Stimulated activated CD8-positive, alpha-beta memory T cell treated with anti-CD3 and anti-CD28 coated beads, Interleukin-15, amount 100 ng/mL, for 48 hours (primary cell): ENCODE measurements at places on chromosomes 4 and X.

DNA sequence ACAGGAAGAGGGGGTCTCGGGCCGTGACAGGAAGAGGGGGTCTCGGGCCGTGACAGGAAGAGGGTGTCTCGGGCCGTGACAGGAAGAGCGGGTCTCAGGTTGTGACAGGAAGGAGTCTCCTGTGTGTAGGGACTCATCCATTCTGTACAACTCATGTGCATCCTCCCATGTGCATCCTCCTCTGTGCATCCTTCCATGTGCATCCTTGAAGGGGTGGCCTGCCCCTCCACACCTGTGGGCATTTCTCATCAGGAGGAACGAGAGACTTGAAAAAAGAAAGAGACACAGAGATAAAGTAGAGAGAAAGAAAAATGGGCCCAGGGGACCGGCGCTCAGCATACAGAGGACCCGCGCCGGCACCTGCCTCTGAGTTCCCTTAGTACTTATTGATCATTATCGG, 30.2 kb upstream of the PLCXD1 start:
- no peak for DNase-seq

DNA sequence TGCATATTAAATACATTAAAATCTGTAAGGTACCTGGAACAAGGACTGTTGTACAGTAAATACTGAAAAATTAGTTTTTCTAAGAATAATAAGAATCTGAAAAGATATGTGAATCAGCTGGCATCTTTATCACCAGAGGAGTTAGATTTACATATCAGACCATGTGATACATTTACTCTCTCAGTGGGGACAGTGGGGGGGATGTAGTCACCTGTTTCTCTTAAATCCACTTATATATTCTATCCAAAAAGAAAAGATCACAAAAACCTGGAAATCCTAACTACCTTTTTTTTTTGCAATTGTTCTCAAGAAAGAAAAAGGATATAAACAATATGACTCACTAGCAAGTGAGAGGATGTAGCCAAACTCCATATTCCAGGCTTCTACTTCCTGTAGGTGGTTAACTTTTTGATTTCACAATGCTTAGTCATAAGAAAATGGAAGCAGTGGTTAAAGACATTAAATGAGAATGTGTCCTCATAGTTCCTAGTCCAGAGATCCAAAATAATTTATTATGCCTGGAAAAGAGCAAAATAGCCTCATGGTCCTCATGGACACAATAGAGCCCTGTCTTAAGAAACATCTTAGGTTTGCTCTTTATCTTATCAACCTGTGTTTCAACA, 22.5 kb upstream of the MYOZ2 start:
- DNase-seq = no peak

DNA sequence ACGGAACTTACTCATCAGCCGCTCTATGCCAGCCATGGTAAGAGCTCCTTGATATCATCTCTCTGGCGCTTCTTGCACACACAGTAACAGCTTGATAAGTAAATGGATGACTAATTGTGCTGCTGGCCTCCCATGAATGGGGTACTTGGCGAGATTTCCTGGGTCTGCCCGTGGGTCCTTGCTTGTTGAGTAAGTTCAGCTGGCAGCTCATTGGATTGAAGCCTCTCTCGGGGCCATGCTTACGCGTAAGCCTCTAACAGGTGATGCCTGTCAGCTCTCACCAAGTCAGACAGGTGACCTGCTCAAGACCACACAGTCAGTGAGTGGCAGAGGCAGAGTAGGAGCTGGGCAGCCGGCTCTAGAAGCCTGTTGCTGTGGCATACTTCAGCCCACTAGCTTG, 7.7 kb downstream of the NSG1 start:
- DNase-seq = no peak

GRCh38 chrX:106791495-106791894, 11.0 kb upstream of the TBC1D8B start:
- DNase-seq = no peak

- DNase-seq = peak; percentile 58
Measured at GRCh38 chr4:87058356-87059073, 123.7 kb downstream of the AFF1 start.

- DNase-seq = no peak
Measured at GRCh38 chr4:76545226-76545884, 110.3 kb downstream of the SHROOM3 start.

- no peak for DNase-seq
Measured at GRCh38 chr4:140237616-140238350, 83.8 kb upstream of the MAML3 start.

GRCh38 chrX:7156879-7157278, 8.9 kb upstream of the PUDP start:
- DNase-seq = no peak

GRCh38 chr4:144801731-144802130, 155.8 kb downstream of the HHIP start:
- DNase-seq = no peak

- no peak for DNase-seq
Measured at GRCh38 chr4:10173754-10174749, 57.5 kb upstream of the WDR1 start.

- DNase-seq = no peak
Measured at GRCh38 chr4:14079601-14080000, 452.1 kb upstream of the BOD1L1 start.

GRCh38 chr4:119726505-119726904, 97.9 kb upstream of the PDE5A start:
- DNase-seq = no peak

DNA sequence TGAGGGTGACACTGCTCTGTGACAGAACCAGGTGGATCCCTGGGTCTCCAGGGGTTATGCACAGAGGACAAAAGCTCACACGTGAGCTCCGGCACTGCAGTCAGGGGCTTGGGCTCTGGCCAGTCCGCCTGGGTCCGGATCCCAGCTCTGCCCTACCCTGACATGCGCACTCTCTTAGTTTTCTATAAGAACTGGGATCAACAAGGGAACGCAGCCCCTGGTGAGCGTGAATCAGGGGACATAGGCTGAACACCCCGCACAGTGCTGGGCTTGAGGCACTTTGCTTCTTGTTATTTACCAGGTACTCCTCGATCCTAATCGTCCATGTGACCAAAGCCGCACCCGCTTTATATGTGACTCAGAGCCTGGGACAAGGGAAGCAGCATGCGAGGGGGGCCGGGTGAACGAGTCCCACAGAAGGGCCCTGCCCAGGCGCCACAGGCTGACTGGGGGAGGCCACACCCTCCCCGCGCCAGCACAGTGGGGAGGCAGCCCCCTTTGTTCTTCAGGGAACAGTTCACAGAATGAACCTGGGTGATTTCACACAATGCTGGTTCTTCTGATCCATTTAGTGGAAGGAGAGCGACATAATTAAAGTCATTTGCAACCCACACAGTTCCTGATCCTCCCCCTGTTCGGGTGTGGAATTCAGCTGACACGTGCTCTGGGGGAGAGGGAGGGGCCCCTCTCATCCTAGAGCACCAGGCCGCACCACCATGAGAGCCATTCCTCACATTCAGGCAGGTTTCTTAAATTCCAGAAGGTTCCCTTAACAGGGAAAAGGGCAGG, 55.5 kb downstream of the WFS1 start:
- DNase-seq = no peak

GRCh38 chrX:43808231-43808630, 74.0 kb downstream of the MAOB start:
- DNase-seq = no peak

GRCh38 chr4:2914256-2915126, 48.7 kb downstream of the NOP14 start:
- no peak for DNase-seq

DNA sequence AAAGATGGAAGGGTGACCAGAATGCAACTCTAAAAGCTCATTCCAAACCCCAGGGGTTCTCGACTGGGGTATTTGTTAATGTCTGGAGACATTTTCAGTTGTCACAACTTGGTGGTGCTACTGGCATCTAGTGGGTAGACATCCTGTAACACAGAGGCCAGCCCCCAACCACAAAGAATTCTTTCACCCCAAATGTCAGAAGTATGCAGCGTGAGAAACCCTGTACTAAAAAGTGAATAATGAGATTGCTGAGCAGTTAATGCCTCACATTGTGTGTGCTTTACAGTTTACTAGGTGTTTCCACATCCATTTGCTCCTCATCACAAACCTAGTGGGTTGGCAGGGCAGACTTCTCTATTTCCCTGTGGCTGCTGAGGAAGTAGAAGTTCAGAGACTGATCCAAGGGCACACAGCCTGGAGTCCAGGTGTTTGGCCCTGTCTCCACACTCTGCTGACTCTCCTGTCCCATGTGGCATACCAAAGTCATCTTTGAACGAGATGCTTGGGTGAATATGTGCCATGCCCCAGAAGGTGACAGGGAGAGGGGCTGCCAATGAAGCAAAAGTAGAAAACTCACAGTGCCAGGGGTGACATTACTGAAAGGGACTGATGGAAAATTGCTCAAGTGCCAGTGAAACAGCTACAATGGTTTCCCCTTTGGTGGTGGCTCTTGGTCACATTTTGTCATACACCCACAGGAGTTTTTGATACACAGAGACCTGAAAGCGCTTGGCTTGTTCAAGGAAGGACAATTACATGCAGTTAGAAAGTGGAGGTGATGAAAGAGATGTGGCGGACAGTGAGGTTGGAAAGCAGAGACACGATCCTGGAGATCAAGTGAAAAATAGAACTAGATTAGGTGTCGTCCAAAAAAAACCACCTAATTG, 10.1 kb upstream of the TMEM154 start:
- DNase-seq = no peak

- DNase-seq = no peak
Measured at GRCh38 chr4:22573198-22573597, 57.3 kb upstream of the ADGRA3 start.

GRCh38 chr4:47996021-47996420, 20.5 kb downstream of the CNGA1 start:
- no peak for DNase-seq

DNA sequence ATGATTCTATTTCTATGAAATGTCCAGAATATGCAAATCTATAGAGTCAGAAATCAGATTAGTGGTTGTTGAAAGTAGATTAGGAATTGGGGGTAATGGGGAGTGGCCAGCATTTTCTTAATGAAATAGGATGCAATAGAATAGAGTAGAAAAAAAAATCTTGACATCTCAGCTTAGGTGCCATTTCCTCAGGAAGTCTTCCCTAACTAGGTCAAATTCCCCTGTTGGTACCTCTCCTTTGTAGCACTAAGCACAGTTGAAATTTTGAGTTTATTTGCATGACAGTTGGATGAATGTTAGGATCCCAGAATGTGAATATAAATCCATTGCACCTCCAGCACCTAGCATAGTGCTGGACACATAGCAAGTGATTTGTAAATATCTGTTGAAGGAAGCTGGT, 30.0 kb upstream of the PDK3 start:
- no peak for DNase-seq

GRCh38 chrX:2666491-2666890, 24.6 kb upstream of the CD99 start:
- DNase-seq = no peak

GRCh38 chrX:122565952-122566351, 618.1 kb upstream of the GRIA3 start:
- no peak for DNase-seq

DNA sequence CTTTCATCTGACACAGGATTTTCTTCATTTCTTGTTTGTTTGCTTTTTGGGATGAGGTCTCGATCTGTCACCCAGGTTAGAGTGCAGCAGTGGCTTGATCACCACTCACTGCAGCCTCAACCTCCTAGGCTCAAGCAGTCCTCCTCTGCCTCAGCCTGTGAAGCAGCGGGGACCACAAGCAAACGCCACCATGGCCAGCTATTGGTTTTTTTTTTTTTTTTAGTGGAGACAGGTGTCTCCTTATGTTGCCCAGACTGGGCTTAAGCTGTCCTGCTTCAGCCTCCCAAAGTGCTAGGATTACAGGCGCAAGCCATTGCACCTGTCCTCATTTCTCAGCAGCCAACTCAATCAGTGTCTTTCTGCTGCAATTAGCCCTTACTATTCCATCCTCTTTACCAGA, 10.3 kb downstream of the SPRY1 start:
- DNase-seq = no peak

DNA sequence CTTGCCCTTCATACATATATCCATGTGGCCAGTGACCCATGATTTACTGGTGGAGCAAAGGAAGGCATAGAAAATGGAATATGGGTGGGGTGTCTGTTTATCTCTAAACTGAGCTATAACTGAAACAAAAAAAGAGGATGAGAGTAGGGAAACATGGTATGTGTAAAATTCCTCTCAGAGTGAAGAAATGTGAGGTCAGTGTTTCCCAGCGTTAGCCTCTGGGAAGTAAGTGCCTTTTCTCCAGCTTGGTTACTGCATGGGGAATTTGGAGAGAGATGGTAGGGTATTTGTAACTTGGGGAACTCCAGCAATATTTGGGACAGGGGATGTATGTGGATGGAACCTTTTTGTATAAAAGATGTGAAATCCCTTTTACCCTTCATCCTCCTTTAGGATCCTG, 89.4 kb downstream of the AFF1 start:
- DNase-seq = no peak

DNA sequence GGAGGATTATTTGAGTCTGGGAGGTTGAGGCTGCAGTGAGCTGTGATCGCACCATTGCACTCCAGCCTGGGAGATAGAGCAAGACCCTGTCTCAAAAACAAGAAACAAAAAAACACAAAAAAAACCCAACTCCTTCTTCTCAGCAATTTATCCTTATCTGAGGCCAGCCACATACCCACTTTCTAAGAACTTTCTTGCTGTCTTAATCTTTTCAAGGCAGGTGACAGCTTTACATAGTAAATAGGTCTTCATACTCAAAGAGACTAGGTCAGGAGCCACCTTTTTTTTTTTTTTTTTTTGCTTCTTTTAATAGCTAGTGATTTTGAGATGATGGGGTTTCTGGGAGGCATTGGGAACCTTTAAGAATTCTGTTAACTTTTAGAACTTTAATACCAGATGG, 26.1 kb upstream of the ZCCHC13 start:
- no peak for DNase-seq

GRCh38 chrX:24231641-24232179, 82.2 kb downstream of the SUPT20HL2 start:
- DNase-seq = no peak

- no peak for DNase-seq
Measured at GRCh38 chr4:66404141-66404540, 733.9 kb upstream of the EPHA5 start.

DNA sequence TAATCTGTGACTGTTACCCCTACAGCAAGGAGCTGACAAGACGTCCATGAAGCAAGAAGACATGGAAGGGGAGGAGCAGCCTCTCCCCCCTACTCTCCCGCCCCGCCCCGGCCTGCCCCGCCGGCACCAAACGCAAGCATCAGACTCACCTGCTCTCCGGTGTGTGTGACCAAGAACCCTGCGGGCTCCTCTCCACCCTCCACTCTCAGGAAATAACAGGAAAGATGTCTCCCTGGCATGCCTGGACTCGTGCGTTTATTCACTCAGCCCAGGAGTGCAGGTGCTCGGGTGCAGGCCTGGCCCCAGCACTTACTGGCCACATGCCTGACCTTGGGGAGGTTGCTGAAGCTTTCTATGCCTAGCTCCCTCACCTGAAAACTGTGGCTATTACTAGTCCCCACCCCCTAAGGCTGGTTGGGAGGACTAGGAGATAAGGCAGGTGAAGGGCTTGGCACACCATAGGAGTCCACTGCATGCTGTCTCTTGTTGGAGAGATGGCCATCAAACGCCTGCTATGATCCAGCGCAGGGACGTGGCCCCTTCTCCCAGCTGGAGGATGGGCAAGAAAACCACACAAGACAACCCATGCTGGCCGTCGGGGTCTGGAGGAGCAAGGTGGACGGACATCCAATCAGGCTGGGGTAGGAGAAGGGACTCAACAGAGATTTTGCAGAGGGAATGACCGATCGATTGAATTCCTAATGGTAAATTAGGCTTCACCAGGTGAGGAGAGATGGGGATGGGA, 34.9 kb upstream of the CLDN24 start:
- no peak for DNase-seq
